ENCODE measurements at places on chromosomes 2 and 18.

- DNase-seq: no peak
Observed at GRCh38 chr18:22455425-22456115, 37.9 kb upstream of the CTAGE1 start.

DNA sequence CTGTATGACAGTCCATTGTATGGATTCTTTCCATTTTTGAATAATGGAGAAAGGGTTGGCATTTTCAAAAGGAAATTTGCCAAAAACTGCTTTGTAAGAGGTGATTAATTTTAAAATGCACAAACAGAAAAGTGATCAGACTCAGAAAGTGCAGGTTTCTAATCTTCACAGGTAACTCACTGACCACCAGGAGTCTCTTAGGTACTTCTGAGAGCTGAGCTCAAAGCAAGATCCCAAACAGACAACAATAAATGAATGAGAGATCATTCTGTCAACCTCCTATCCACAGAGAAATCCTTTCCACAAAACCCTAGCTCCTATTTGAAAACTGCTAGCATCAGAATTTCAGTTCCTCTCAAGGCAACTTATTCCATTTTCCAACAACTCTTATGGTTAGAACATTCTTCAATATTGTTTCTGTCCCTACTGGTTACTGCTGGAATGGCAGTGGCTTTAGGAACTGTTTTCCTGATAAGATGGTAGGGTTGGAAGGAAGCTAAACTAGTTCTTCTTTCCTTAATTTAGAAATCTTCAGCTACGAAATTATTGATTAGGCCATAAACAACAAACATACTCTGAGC is 20.6 kb upstream of the HAAO start:
- DNase-seq: peak; percentile 53

- no peak for DNase-seq
Observed at GRCh38 chr2:20362701-20363435, 12.2 kb upstream of the PUM2 start.

GRCh38 chr2:23561088-23561487 is 176.1 kb downstream of the KLHL29 start:
- no peak for DNase-seq

- DNase-seq: no peak
Observed at GRCh38 chr2:234459401-234460009, 37.4 kb downstream of the ARL4C start.

- DNase-seq: no peak
Observed at GRCh38 chr2:211836409-211836808, 702.2 kb downstream of the ERBB4 start.

DNA sequence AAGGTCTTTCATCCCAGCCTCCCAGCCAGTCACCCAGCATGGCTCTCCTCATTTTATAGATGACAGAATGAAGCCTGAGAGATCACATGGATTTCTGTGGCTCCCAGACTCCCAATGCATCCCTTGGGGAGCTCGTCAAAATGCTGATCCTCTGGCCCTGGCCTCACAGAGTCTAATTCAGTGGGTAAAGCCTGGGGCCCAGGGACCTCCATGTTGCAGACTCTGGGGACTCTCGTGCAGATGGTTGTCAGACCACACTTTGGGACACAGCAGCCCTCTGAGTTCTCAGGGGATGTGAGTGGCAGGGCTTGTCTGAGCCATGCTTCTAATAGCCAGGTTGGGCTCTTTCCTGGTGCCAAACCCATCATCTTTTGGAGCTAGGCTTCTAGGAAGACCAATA is 97.0 kb downstream of the CTIF start:
- DNase-seq: no peak

- no peak for DNase-seq
Observed at GRCh38 chr18:70296289-70296688, 7.4 kb downstream of the SOCS6 start.

- DNase-seq: no peak
Observed at GRCh38 chr2:17576802-17577201, 36.3 kb downstream of the VSNL1 start.

DNA sequence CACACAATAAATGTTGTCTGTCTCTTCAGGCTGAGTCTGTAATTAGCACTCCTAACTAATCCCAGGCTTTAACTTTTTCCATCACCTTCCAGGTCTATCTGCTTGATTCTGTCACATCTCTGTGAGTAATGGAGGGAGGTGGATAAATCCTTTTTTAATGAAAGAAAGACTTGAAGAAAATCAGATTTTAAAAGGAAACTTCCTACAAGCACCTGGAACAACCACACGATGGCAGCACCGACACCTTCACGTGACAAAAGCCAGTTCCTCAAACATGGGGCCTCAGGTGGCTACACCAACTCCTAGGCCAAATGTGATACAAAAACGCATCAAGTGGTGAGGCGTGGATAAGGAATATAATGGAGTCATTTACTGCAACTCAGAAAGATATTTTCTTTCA is 41.8 kb downstream of the TGFBRAP1 start:
- DNase-seq: no peak

DNA sequence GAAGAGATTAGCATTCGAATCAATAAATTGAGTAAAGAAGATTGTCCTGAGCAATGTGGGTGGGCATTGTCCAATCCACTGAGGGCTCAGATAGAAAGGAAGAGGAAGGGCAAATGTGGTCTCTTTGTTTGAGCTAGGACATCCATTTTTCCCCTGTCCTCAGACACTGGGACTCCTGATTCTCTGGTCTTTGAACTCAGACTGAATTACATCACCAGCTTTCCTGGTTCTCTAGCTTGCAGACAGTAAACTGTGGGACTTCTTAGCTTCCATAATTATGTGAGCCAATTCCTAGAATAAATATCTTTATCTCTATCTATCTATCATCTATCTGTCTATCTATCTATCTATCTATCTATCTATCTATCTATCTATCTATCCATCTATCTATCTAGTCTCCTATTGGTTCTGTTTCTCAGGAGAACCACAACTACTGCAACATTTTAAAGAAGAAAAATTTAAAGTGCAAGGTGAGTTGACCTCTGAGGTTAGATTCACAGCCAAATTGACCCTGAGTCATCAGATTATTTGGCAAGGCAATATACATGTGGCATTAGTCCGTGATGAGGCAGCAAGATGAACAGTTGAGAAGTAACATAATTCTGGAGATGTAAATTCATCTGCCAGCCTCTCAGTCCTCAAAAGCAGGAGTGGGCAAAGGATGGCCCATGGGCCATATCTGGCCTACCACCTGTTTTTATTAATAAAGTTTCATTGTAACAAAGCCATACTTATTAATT is 191.4 kb downstream of the PDE11A start:
- DNase-seq: no peak

- DNase-seq: no peak
Observed at GRCh38 chr2:223532712-223533111, 69.4 kb downstream of the SCG2 start.

- DNase-seq: peak; percentile 91
Observed at GRCh38 chr2:99881901-99882591, 260.3 kb downstream of the AFF3 start.

GRCh38 chr18:74248595-74248994 is 43.2 kb downstream of the CYB5A start:
- no peak for DNase-seq

DNA sequence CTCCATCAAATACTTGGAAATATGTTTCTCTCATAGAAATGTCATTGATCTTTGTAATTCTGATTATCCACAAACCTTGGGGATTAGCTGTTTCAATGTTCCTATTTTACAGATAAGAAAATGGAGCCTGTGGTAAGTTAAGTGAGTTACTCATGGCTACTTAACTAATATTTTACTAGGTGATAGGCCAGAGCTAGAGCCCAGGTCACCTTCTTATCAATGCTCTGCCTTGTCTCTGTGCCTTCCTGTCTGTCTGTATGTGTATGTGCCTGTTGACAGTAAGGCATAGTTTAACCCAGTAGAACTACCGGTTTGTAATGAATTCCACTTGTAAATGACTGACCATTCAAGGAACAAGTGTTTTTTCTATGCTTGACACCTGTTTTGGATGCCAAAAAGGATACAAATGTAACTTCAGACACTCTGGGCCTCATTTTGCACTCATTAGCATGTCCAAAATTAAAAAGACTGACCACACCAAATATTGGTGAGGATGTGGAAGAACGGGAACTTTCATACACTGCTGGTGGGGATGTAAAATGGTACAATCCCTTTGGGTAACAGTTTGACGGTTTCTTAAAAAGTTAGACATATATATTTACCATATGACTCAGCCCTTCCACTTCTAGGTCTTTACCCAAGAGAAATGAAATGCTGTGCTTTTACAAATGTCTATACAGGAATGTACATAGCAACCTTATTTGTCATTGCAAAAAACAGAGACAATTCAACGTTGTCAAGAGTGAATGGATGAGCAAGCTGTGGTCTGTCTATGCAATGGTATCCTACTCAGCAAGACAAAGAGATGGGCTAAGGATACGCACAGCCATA is 19.6 kb upstream of the IL1A start:
- DNase-seq: peak; percentile 59

GRCh38 chr2:105449076-105449475 is 50.2 kb upstream of the FHL2 start:
- DNase-seq: no peak

- DNase-seq: no peak
Observed at GRCh38 chr2:172510548-172510947, 45.3 kb upstream of the PDK1 start.

DNA sequence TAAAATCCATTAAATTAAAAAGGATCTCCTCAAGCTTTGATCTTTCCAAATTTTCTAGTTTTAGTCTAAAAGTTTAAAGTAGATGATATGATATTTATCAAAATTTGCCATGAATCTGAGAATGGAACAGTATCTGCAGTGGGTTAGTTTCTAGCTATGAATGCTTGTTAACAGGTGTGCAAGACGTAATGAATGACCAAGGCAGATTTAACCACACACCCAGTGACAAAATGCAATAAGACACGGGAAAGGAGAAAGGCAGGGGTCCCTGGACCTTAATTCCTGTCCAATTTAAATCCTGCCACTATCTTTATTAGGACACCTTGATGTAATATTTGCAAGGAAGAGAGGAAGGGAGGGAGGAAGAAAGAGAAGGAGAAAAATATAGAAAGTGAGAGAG is 30.5 kb upstream of the PEX13 start:
- DNase-seq: no peak

DNA sequence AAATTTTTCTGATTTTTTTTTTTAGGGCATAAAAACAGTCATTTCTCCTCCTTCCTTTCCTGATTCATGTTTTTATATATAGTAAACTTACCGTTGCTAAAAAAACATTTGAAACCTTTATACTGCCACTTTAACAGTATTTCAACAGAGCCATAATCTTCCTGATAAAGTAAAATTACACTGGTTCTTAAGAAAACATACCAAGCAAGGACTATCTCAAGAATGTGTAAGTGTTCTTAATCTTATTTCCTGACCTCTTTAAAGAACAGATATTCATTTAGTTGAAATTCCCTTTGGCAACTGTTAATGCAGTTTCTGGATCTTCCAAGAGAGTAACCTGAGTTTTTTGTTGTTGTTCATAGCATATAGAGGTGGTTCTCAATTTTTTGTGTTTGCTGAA is 26.6 kb upstream of the COLEC12 start:
- DNase-seq: peak; percentile 39
